Liver (tissue), 10 donors: ENCODE measurements at places on chromosomes 11 and 22. TPM values are rescaled to one million over a fixed set of nuclear protein-coding genes. Genes with fewer than 3 reads are reported as not detected.
A peak's percentile ranks its signal among the peaks of the same experiment; 100 is the strongest.

DNA sequence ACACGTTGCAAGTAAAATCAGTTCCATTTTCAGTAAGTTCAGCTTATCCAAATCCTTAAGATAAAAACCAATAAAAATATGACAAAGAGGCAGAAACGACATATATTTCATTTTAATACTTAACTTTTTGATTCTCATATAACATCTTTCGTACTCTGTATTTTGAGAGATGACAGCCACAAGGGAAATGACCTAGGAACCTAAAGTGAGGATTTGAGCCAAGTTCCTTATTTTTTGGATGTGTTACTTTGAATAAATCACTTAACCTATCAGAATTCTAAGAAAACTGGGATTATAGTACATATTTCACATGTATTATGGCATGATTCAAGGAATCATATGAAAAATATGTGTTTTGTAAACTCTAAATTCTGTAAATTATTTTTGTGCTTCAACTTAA lies 143.6 kb upstream of the TRPC6 start:
- DNase-seq = no peak

Gene SLC5A1
- total RNA-seq = 6.4 TPM

DNA sequence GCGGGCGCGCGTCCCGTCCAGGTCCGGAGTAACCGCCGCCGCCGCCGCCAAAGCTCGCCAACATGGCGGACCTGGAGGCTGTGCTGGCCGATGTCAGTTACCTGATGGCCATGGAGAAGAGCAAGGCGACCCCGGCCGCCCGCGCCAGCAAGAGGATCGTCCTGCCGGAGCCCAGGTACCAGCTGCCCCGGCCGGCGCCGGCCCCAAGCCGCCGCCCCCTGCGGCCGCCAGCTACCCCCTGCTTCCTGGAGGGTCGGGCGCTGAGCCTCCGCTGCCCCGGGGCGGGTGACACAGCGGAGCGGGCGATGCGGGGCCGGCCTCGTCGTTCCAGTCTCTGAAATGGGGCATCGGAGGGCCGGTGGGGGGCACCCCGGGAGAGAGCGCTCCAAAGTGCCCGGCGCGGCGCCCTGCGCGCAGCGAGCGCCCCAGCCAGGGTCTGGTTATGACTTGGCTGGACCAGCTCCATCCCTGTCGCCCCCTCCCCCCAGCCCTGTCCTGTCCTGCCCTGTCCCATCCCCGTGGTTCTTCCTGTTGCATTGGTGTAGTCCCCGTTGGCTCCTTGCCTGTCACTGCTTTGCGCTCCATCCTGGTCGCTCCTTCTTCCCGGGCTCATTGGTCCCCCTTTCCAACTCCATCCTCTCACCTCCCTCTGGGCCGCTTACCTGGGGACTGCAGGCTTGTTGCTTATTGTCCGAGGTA lies 653 bp downstream of the GRK3 start:
- peak; percentile 37 for DNase-seq

GRCh38 chr11:129584316-129584715 lies 208.7 kb downstream of the BARX2 start:
- no peak for DNase-seq

DNA sequence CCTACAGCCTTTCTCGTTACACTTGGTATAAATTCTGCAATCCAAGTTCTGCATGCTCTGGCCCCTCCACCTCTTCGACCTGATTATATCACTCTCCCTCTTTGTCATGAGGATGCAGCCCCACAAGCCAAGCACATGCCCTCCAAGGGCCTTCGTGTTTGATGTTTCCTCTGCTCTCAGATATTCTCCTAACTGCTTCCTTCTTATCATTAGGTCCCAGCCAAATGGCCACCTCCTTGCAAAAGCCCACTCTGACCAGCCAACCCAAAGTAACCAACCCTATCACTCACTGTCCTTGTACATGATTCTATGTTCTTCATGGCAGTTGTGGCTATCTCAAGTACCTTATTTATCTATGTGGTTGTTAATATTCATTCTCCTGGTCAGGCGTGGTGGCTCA lies 38.3 kb upstream of the LRRC55 start:
- DNase-seq = no peak

GRCh38 chr11:116509551-116509950 lies 263.2 kb downstream of the BUD13 start:
- no peak for DNase-seq

DNA sequence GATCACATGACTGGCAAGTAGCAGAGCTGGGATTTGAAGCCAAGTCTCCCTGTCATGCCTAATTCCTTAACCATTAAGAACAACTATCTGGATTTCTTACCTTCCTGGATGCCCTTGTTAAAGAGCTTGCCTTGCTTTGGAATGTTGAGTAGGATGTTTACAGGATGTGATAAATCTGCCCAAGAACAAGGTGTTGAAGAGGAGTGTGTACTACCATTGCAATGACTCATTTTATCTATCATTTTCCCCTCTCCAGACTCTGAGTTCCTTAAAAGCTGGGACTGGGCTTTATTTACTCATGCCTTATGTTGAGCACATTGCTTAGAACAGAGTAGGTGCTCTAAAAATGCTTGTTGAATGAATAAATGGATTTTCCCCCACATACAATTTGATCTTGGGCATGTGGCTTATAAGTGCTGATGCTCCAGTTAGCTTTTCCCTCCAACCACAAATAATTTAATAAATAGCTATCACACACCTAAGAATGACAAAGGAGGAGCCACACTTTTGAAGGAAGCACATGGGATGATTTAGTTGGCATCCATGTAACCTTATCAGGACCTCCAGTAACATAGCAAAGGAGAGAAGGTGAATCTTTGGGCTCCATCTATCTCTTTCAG lies 268.6 kb upstream of the SESN3 start:
- DNase-seq = no peak

- no peak for DNase-seq
Observed at GRCh38 chr11:35802672-35803071, 140.1 kb downstream of the TRIM44 start.

- DNase-seq = no peak
Observed at GRCh38 chr22:39991159-39991860, 3.4 kb upstream of the FAM83F start.

GRCh38 chr11:223026-223789 lies 12.9 kb downstream of the SIRT3 start:
- no peak for DNase-seq

Gene MIEF1
- 31.1 TPM for total RNA-seq

- DNase-seq = no peak
Observed at GRCh38 chr11:75603791-75604736, 42.0 kb downstream of the SERPINH1 start.

GRCh38 chr11:130139401-130139800 lies 20.2 kb upstream of the ST14 start:
- DNase-seq = no peak

DNA sequence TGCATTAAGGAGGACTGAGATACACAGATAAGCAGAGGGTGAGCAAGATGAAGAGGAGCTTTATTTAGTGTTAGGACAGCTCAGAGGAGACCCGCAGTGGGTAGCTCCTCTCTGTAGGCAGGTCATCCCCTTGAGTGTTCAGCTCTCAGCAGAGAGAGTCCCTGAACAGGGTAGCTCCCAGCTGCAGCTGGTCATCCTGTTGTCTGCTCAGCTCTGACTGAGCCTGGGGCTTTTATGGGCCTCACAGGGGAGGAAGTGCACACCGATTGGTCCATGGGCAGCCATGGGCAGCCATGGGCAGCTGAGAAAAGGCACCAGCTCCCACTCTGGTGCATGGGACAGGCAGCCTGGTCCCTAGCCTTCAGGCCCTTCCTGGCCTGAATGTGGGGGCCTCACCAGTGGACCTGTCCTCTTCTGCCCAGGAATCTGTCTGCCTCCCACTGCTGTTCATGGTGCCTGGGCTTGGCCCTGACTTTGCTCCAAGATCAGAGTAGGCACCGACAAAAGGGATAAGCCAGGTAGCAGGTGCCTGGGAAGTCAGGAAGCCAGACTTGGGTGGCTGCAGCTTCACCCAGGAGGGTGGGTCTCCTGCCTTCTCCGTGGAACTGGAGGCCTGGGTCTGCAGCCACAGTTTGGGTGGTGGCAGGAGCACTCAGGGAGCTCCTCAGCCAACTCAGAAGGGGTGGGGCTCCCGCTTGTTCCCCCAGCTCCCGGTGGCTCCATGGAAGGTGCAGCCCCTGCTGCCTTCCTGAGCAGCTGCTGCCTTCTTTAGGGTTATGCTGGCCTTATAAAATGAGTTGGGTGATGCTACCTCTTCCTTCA lies 54.7 kb downstream of the MYEOV start:
- DNase-seq = peak; percentile 22

GRCh38 chr11:120696597-120697218 lies 185.2 kb downstream of the GRIK4 start:
- no peak for DNase-seq

Gene MS4A10
- not detected for total RNA-seq

Gene GLB1L3
- total RNA-seq = not detected

Gene XKR3
- not detected for total RNA-seq

Gene FLRT1
- 0.05 TPM for total RNA-seq

GRCh38 chr22:40955571-40955970 lies 4.4 kb downstream of the RBX1 start:
- no peak for DNase-seq

DNA sequence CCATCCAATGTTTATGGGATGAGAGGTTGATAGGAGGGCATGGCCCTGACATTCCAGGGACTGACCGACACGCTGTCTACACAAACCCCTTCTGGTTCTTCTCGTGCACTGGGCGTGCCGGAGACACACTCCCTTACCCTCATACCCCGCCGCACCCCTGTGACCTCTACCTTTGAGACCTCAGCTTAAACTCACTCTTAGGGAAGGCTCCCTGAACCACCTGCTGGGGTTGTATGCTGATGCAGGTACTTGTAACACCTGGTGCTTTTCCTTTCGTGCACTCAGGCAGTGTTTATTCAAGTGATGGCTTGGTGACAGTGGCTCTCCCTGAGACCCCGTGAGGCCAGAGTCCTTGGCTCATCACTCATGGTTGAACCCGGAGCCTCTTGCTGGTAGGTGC lies 12.0 kb downstream of the PPARA start:
- DNase-seq = no peak

- DNase-seq = no peak
Observed at GRCh38 chr11:11521306-11522002, 100.4 kb downstream of the GALNT18 start.

Gene PGR
- total RNA-seq = not detected

DNA sequence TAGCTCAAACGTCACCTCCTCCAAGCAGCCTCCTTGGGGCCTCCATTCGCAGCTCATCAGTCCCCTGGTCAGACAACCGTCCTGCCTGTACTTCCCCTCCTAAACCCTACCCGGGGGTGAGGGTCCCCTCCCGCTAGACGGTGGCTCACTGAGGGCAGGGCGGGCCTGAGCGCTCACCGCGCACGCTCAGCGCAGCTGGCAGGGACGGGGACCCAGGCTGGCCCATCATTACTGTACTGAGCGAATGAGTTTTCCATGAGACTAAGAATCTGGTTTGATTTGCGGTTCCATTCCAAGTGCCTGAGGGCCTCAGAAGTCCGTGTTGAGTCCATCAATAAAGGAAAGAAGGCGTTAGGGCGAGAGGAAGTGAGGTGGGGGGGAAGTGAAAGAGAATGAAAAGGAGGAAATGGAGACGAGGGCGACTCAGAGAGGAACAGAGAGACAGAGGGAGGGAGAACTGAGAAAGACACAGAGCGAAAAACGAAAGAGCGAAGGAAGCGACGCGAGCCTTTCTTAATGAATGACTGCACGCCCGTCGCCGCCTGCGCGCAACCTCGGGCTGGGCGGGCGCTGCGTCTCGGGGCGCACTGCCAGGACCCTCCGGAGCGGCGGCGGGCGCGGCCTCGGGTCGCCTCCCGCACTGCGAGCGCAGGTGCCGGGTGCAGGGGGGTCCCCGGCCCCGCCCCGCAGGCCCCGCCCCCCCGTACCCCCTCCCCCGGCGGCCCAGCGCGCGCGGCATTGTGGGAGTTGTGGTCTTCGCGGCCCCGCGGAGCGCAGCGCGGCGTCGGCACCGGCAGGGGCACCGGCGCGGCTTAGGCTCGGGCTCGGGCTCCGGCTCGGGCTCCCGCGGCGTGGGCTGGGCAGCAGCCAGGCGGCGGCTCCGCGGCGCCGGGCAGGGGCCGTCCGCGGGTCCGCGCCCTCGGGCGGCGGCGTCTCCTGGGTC lies at the start of gene ASPHD2:
Gene ASPHD2, plus strand, starts transcription at position 746 of the 943 bp plus-strand sequence. CDS start 4,356 bp downstream, outside the sequence.
- DNase-seq = peak; percentile 46

GRCh38 chr11:35165030-35165422 lies 26.1 kb downstream of the CD44 start:
- DNase-seq = no peak

- no peak for DNase-seq
Observed at GRCh38 chr11:7851391-7851790, 54.6 kb upstream of the OR5P2 start.

Gene APOBEC3F
- total RNA-seq = 2.3 TPM

Gene RFPL3
- total RNA-seq = not detected

GRCh38 chr22:43343262-43343669 lies at the start of gene SCUBE1:
SCUBE1 (minus strand) TSS chr22:43343372; CDS start chr22:43343261, 111 bp downstream.
- peak; percentile 50 for DNase-seq

GRCh38 chr22:38018938-38019827 lies 34.8 kb upstream of the SOX10 start:
- DNase-seq = no peak

DNA sequence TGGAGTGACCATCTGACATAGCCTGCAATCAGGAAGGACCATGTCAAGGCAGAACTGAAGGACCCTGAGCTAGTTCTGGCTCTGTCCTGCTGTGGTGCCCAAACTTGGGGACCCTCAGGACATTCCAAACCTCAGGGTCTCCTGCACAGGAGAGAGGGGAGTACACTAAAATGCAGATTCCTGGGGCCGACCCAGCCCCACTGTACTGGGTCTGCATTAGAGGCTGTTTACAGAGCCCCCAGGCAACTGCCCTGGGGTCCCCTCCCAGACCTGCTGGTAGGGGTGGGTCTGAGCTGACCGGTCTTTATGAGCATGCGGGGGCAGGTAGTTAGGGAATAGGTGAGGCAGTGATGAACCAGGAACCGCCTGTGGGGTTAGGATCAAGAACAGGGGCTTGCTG lies 6.8 kb downstream of the TRPM5 start:
- no peak for DNase-seq

GRCh38 chr22:25697181-25697664 lies 44.8 kb upstream of the MYO18B start:
- DNase-seq = no peak

Gene TMEM126A
- 21.0 TPM for total RNA-seq

GRCh38 chr22:23842599-23842998 lies 3.8 kb upstream of the DERL3 start:
- no peak for DNase-seq

Gene PPP6R3
- total RNA-seq = 84.6 TPM

Gene SLC35F2
- total RNA-seq = 0.42 TPM

Gene C22orf15
- 0.14 TPM for total RNA-seq
